CD4-positive, alpha-beta T cell treated with Interleukin-17A for 4 hours (primary cell): ENCODE measurements at places on chromosomes 4 and X.
A peak's percentile ranks its signal among the peaks of the same experiment; 100 is the strongest.

GRCh38 chr4:54683616-54684346, 26.0 kb downstream of the KIT start:
- DNase-seq, result peak; percentile 67

DNA sequence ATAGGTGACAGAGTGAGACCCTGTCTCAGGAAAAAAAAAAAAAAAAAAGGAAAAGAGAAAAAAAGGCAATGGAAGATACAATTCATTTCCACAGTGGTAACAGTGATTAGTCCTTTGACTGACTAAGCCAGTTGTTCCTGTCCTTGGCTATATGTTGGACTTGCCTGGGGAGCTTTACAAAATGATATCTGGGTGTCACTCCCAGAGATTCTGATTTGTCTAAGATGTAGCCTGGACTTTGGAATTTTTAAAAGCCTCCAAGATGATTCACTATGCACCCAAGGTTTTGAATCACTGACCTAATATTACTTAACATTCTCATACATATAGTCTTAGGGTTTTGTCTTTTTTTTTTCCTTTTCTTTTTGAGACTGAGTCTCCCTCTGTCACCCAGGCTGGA, 16.9 kb downstream of the HELQ start:
- no peak for DNase-seq

DNA sequence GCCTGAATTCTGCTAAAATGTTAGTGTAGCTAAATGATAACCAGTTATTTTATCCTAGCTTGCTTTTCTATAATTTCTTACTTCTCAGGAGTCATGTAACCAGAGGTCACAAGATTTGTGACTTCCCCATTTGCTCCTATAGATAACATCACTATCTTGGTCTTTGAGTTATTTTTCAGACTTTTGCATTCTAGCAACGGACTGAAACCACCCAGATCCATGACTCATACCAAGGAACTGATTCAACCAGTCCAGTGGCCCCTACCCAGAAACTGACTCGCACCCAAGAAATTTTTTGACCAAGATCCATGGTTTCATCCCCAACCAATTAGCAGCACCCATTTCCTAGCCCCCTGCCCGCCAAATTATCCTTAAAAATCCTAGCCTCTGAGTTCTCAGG, 50.0 kb downstream of the IQCM start:
- no peak for DNase-seq

DNA sequence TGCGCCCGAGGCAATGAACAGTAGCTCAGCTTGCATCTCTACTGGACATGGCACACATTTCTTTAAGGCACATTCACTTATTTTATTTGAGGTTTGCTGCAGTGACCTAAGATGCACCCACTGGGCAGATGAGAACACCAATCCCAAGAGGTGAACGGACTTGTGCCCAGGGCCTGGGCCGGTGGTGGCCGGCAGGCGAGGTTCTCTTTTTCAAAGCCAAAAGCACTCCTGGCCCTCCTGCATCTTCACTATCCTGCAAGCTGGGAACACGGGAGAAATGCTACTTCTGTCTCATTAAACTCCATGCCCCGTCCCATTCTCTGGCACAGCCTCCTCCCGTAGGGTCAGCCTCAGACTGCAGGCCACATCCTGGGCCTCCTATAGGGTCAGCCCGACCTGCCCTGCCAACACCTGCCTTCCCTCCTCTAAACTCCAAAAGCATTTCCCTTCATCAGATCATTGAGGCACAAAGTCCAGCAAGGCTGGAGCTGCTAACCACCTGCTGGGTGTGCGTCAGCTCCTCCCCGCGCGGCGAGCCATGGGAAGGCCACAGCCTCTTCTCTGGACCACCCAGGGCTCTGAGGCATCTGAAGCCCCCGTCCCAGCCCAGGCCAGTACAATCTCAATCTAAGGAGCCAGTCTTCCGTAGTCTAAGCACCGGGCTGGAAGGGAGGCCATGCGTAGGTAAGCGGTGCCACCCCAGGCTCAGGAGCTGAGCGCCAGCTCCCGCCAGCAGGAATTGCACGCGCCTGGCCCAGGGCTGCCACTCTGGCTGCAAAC, 166.1 kb downstream of the AFAP1 start:
- no peak for DNase-seq

GRCh38 chrX:129777218-129778030, 2.3 kb upstream of the SASH3 start:
- DNase-seq, result peak; percentile 83

DNA sequence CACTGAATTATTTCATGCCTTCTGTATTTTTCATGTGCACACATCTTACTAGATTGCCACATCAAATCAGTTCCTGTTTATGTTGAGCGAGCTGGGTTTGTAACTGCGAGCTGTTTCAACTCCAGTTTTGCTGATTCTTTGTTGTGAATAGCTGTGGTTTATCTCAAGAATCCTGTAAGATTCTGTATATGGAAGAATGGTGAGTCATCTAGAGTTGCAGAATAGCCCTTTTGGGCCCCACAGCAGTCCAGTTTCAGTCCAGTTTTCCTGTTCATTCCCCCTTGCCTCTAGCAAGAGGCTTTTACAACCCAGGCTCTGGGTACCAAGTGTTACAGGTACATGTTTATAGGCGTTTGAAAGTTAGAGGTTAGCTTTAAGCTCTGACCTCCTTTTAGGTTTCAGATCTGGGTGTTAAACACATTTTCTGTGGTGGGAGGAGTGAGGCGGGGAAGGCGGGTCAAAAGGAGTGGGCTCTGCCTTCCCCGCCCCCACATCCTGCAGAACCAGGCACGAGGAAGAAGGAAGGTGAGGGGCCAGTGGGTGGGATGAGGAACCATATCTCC, 32.7 kb downstream of the TBC1D14 start:
- peak; percentile 70 for DNase-seq

DNA sequence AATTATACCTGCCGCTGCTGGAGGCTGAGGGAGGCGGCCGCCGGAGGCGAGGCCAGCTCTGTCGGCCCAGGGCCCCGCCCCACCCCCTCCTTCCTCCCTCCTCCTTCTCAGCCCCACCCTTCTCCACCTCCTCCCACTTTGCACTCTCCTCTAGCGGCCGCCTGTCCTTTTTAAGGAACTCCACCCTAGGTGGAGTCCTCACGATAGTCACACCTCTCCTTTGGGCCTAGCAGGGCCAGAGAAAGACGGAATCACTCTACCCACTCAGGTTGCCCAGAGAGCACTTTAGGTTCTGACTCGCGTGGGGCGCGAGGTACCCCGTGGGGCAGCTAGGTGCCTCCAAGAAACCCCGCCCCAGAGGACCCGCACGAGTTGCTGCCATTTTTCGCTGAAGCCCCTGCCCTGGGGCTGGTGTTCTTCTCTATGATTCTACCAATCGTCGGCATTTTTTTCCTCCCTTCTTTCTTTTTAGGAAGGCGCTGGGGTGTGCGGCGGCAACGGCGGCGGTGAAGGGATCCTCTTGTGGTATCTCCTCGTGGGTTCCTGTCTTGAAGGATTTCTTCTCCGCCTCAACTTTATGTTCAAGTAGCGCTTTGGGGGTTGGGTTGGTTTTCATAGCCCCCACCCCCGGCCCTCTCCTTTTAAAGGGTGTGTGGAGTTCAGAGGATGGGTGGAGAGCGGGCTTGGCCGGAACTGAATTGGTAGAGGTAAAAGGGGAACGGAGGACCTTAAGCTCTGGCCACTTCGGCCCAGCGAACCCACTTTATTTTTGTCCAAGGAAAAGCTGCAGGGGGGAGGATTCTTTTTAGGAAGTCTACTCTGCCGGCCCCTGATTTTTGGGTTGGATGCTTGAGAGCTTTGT, at the start of gene KLF8:
KLF8 (plus strand) TSS at position 136 of the 862 bp plus-strand sequence. CDS start 979 bp downstream, outside the sequence.
- peak; percentile 63 for DNase-seq

DNA sequence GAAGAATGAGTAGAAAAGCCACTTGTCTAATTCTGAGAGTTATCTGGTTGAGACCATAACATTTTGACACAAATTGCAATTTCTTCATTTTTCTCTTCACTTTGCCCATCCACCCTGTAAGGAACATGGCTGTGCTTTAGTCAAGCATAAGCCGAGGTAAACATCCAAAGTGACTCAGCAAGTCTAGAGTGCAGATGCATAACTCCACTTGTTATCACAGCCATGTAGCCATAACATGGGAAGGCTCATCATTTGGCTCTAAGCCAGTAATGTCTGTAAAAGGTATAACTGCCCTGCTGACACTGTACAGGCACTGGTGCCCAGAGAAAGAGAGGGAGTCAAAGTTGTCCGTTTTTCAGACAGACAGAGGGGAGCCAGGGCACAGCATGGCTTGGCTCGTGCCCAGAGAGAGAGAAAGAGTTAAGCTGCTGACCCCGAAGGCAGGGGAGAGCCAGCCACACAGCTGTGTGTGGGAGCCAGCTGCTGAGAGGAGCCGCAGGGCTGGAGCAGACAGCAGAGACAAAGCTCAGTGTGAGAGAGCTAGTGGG, 76.9 kb upstream of the EXOC1L start:
- no peak for DNase-seq

- DNase-seq, result no peak
Observed at GRCh38 chr4:147610686-147611085, 6.5 kb upstream of the TMEM184C start.

- peak; percentile 8 for DNase-seq
Observed at GRCh38 chr4:185424905-185425646, 688 bp downstream of the UFSP2 start.

- no peak for DNase-seq
Observed at GRCh38 chr4:77454858-77455257, 150.8 kb upstream of the CXCL13 start.

GRCh38 chrX:28979877-28980276, 392.6 kb downstream of the IL1RAPL1 start:
- DNase-seq, result no peak

DNA sequence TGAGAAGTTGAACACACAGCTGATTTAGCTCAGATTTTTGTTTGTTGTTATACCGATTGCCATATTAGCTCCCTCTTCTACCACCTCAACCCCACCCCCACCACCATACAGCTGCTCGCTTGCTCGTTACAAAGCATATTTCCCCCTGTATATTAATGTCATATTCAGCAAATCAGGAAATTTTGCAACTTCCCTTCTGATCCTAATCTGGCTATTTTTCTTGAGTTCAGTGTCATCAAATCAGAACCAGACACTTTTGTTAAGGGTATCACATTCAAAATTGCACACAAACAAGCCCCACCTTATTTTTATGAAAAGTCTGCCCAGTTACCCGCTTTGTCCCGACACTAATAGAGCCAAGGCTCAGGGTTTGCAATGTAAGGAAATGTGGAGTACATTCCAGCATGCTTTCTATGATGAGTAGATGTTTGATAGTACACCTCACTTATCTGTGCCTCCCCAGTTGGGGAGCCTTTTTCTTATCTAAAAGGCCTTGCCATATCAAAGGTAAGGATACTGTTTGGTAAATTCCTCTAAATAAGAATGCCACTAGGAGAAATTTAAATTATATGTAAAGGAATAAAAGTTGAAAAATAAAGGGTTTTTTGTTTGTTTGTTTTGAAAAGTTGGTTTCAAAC, 212.2 kb downstream of the CBR4 start:
- no peak for DNase-seq

- no peak for DNase-seq
Observed at GRCh38 chr4:99117876-99118693, 26.0 kb downstream of the ADH4 start.

DNA sequence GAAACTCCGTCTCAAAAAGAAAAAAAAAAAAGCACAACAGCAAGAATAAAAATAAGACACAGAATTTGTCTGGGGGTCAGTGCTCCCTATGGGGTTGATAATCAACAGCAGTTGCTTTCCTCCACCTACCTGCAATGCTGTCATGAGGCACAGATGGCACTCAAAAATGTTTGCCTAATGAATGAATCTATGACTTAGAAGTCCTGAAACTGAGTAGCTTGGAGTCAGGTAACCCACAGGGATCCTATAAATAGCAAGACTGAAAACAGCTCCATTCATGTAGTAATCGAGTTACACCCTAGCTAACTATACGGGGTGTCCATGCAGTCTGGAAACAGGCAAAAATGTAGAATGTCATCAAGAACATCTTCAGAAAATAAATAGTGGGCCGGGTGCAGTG, 19.8 kb upstream of the DDX3X start:
- DNase-seq, result no peak

DNA sequence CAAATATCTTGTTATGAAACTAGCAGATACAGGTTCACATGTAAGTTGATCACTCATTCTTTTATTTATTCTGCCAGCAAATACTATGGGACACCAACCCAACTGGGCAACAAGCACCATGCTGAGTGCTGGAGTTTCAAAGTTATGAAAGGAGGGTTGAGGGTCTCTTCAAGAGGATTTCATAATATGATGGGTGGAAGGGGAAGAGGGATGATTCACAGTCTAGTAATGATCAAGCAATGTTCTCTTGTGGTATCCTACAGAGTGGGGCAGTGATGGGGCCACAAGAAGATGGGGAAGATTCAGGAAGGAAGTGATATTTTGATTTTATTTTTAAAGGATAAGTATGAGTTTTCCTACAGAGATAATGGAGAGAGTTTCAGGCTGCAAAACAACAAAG, 46.2 kb upstream of the TXK start:
- no peak for DNase-seq

GRCh38 chr4:24995346-24995919, 35.3 kb downstream of the LGI2 start:
- DNase-seq, result no peak

- peak; percentile 12 for DNase-seq
Observed at GRCh38 chrX:19839770-19840254, 47.6 kb downstream of the SH3KBP1 start.

DNA sequence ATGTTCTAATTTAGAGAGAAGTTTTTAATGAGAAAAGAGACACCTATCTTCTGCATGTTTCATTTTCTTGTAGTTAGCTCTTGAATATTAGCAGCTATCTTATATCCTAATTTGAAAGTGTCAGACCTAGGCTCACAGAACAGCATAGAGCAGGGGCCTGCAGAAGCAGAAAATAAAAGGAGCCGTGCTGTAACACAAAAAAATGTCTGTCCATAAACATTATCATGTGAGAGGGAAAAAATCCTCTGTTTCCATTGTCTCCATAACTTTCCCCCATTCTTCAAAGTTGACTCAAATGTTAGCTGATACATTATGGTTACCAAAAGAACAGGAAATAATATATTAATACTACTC, 329.2 kb upstream of the EPHA5 start:
- no peak for DNase-seq

GRCh38 chr4:16732741-16733140, 165.7 kb downstream of the LDB2 start:
- no peak for DNase-seq

GRCh38 chrX:115018944-115019343, 1.5 kb upstream of the IL13RA2 start:
- no peak for DNase-seq

DNA sequence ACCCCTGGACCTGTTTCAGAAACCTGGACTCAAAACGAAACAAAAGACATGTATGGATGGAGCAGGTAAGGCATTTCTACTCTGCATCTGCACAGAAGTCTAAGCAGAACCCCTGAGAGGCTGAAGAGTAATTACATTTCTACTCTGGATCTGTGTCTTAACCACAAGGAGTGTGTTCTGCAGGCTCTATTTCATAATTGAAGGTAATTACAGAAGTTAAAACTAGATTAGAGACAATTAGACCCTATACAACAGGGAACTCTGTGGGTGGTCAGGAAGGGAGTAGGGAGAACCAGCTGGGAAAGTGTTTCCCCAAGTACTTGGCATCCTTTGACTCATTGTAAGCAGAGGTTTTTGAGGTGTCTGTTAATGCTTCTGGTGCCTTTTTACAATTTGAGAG, 69.8 kb downstream of the IGSF1 start:
- no peak for DNase-seq
